ENCODE measurements at places on chromosomes 5 and 9.

DNA sequence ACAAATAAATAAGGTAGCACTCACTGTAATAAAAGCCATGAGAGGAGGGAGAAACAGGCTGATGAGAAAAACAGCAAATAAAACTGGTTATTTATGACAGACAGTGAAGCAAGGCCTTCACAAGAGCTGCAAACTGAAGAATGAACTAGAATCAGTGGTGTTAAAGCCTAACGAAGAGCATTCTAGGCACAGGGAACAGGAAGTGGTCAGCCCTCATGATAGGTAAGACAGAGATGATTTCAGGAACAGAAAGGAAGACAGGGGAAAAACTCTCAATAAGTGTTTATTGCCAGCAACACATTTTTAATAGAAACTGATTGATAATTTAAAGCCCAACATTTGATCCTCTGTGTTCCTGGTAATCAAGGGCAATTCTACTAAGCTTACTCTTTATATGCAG lies 124.5 kb downstream of the EDIL3 start:
- no peak for DNase-seq

- no peak for DNase-seq
Measured at GRCh38 chr5:77168879-77169244, 41.6 kb upstream of the PDE8B start.

DNA sequence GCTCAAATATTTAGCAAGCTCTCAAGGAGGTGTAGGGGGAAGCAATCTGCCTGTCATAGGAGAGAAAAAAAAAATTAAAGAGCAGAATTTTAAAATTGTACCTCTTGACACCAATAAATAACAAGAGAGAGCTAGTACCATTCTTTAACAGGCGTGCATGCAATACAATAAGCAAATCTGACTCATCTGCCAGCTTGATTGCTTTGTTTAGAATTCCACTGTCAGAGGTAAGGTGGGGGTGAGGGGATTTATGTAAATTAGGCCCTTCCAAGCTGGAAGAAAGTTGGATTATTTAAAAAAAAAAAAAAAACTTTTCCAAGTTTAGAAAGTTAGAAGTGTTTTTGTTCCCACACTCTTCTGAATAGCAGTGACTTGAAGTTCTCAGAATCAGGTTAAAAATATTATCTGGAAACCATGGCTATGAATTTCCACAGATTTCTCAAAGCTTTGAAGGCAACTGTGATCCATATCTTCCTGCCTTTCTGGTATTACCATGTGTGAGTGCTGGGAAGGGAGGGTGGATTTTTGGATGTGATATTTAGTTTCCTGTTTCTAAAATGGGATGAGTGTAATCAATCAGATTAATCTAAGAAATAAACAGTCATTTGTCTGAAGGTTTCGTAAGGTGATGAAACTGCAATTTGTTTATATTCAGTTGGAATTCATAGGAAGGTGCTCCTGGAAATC lies 477.5 kb downstream of the TLE4 start:
- DNase-seq: no peak

GRCh38 chr5:127770272-127770671 lies 67.1 kb downstream of the CCDC192 start:
- DNase-seq: no peak

DNA sequence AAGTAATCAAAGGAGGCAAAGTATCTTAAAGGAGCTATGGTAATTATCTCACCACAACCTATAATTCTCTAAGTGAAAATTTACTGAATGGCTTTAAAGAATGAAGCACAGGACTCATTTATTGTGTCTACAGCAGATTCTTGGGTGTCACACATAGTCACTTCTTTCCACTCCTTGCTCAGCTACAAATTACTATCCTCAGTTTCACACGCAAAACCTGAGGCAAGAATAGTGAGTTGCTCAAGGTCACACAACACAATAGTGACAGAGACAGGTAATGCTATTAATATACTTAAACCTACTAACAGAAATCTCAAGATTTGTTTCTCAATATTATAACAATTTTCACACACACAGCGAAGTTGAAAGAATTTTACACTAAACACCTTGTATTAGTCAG lies 120.9 kb upstream of the STK32A start:
- DNase-seq: no peak

DNA sequence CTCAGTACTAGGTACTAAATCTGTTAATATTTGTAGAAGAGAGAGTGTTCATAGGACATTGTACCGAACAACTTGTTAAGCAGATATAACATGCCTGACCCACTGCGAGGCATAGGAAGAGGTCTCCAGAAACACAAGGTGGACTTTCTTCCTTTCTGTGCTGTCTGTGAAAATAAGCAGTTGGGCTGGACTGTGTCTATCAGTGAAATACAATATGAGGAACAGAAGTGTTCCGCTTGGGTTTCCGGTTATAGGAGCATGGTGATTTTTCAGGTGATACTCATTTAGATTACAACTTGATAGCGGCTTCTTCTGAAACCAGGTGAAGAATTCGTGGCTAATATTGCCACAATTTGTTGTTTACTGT lies 60.9 kb upstream of the TLR4 start:
- DNase-seq: no peak

- no peak for DNase-seq
Measured at GRCh38 chr5:117943541-117943940, 1044.8 kb downstream of the DTWD2 start.

DNA sequence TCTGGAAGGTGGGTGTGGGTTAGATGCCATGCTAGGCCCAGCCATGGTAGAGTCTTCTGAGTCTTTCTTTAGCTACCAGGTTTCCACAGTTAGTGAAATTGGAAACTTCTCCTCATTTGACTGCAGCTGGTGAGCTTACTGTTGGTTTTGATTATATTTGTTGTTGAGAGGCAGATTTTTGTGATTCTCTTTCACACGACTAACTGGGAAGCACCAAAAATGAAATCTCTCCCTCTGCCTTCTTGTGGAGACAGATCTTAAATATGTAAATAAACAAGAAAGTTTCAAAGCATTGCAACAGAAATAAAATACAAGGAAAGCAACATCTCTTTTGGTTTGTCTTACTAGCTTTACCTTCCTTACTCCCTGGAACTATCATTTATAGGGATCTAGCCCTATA lies 122.2 kb downstream of the CEMIP2 start:
- DNase-seq: no peak

DNA sequence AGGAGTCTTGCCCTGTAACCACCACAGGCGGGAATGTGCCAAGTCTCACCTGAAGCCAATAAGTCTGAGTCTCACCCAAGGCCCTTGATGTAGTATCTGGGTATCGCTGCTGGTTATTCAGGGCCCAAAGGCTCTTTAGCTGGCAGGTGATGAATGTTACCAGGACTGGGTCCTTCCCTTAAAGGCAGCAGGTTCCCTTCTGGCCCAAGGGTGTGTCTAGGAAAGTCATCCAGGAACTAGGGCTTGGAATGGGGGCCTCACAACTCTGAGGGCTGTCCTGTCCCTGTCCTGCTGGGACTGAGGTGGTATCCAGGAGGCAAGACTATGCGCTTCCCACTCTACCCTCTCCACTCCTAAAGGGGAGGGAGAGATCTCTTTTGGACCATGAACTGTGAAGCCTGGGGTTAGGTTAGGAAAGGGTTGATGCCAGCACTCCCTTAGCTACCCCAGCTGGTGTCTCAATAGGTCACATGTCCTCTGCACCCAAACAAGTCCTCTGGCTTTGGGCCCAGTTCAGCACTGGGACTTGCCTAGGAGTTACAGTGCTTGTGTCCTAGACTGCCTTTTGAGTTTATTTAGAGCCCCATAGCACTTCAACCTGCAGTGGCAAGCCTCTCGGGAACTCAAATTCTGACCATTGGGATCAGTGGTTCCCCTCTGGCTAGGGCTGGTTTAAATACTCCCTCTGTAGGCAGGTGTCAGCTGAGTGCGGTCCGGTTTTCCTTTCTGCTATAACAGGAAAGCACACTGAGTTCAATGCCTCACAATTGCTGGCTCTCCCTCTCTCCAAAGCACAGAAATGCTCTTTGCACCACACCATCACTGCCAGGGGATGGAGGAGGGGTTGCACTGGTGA lies 22.5 kb upstream of the RANBP3L start:
- DNase-seq: no peak

GRCh38 chr5:66882606-66883227 lies 286.5 kb downstream of the MAST4 start:
- no peak for DNase-seq

- DNase-seq: no peak
Measured at GRCh38 chr5:173178369-173178910, 34.1 kb downstream of the BNIP1 start.

Data from central memory CD4-positive, alpha-beta T cell (primary cell).